HCT116 (cell line): ENCODE measurements at places on chromosomes 16 and 17.
A peak's percentile ranks its signal among the peaks of the same experiment; 100 is the strongest.

DNA sequence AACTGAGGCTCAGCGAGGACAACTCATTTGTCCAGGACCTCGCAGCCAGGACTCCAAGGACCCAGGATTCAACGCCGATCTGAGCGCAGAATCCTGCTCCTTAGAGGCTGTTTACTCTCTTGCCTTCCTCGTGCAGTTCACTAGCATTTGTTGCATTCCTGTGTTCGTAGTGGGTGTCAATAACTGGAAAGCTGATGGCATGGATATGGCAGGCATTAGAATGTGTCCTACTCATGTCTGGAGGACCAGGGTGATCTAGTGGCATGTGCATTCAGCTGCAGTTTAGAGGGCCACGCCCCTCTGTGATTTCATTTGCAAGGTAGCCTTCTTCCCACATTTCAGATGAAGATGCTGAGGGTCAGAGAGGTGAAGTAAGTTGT is 510 bp downstream of the CRISPLD2 start:
- no peak for DNase-seq

- no peak for DNase-seq
Observed at GRCh38 chr16:89704281-89704680, 2.8 kb upstream of the SPATA2L start.

- no peak for DNase-seq
Observed at GRCh38 chr16:56413381-56413780, 12.0 kb downstream of the AMFR start.

- DNase-seq, result peak; percentile 76
Observed at GRCh38 chr17:83109793-83110645, 30.6 kb downstream of the METRNL start.

DNA sequence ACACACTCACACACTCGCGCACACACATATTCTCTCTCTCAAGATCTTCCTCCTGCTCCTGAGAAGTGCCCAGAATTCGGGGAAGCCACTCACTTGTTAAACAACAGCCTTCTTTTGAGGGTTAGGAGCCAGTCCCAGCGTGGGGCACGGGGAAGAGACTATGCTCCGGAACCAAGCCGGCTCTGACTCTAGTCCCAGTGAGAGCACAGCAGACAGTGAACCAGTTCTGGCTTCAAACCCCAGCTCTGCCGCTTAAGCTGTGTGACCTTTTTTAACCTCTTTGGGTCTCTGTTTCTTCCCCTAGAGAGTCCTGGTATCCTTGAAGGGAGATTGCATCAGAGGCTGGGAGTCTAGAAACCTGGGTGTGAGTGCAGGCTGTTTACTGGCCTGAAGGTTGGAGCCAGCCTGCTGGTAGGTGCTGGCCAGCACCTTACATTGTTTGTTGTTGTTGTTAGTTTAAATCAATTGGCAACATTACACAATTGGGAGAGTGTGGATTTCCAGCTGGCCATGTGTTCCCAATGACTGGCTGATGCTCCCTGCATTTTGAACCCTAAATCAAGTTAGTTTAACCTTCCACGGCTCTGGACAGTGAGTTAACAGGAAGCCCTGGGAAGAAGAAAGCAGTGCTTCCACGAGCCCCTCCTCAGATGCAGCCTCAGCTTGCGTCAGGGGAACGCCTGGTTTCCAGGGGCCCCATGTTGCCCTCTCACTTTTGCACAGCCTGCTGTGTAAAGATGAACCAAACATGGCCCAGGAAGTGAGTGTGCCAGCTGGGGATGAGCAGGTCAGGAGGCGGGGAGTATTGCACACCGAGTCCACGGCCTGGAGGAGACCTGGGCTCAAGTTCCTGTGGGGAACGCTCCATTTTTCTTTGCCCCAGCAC is 71.5 kb downstream of the GAS7 start:
- DNase-seq, result no peak

GRCh38 chr17:14308636-14308964 is 7.7 kb downstream of the HS3ST3B1 start:
- DNase-seq, result no peak

GRCh38 chr17:57106107-57106835 is 21.2 kb downstream of the AKAP1 start:
- peak; percentile 64 for DNase-seq

- DNase-seq, result no peak
Observed at GRCh38 chr16:4283441-4283840, 10.6 kb upstream of the TFAP4 start.
